ENCODE measurements at places on chromosomes 16 and 17.

DNA sequence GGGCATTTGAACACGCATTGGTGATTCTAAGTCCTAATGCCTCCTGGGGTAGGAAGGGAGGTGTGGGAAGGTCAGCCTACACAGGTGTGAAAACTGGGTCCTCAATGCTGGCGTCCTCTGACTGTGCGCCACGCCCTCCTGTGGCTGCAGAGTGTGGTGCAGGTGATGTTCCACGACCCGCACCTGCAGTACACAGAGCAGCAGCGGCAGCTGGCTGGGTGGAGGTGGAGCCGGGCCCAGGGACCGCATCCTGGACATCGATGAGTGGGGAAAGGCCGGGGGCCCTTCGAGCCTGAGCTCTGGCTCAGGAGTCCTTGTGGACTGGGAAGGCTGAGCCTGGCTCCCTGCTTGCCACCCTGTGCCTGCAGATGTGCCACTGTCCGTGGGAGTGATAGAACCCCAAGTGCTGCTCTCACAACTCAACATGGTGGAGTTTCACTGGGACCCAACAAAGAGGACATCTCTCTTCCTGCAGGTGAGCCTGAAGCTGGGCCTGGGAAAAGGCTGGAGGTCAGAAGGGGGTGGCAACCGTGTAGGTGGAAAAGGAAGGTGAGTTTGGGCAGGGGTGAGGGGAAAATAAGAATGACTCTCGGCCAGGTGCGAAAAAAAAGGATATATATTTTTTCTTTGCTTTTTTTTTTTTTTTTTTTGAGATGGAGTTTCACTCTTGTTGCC is 14.0 kb upstream of the STAC2 start:
- no peak for DNase-seq

GRCh38 chr16:46972429-46973206 is 856 bp downstream of the DNAJA2 start:
- DNase-seq: peak; percentile 66

DNA sequence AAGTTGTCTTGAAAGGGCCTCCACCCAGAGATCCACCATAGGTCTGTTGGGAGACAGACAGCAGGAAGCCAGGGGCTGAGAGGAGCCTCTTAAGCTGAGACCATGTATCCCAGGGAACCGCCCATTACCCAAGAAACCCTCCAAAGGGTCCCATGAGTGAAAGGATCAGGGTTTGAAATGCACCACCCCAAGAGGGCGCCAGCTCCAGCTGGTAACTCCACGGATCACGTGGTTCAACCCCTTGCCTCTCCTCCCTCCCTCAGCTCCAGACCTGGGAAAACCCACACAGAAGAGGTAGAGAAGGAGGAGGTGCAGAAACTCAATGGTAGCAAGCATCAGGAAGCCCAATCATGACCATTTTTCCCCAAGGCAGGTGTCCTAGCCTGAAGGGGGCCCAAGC is 148.7 kb downstream of the AIPL1 start:
- no peak for DNase-seq

DNA sequence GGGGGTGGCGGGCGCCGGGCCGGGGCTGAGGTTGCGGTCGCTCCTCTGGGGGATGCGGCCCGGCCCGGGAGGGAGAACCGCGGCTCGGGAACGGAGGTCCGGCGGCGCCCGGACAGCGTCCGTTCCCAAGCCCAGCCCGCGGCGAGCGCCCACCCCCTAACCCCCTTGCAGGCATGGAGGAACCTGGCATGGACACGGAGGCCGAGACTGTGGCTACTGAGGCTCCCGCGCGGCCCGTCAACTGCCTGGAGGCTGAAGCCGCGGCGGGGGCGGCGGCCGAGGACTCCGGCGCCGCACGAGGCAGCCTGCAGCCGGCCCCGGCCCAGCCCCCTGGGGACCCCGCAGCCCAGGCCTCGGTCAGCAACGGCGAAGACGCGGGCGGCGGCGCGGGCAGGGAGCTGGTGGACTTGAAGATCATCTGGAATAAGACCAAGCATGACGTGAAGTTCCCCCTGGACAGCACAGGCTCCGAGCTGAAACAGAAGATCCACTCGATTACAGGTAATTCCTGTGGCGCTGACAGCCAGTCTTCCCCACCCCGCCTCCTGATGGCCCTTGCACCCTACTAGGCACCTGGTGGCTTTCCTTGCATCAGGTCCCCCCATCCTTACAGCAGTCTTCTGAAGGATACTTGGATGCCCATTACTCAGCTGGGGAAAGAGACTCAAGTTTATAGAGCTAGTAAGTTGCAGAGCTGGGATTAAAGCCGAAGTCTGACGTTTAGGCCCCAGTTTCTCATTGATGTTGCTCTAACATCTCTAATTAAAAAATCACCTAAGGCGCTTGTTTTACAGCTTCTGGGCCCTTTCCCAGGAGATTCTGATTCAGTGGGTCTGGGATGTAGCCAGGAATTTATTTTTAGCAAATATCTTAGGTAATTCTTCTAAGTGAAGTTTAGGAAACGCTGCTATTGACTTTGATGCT is 514 bp downstream of the UBFD1 start:
- DNase-seq: no peak

DNA sequence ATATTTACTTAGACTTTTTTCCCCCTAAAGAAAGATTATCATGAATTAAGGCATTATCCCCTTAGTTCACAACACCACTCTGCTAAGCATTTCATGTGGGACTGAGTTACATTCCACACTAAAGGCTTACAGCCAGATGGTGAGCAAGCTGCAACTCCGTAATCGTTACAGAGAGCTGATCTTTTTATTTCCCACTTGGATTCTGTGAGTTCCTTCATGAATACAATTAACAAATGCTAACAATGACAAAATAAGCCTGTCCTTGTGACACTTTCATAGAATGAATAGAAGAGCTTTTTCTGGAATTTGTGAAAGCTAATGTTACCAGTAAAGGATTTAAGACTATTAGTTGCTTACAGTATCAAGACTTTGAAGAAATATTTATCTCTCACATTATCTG is 8.7 kb downstream of the OGFOD1 start:
- DNase-seq: no peak

DNA sequence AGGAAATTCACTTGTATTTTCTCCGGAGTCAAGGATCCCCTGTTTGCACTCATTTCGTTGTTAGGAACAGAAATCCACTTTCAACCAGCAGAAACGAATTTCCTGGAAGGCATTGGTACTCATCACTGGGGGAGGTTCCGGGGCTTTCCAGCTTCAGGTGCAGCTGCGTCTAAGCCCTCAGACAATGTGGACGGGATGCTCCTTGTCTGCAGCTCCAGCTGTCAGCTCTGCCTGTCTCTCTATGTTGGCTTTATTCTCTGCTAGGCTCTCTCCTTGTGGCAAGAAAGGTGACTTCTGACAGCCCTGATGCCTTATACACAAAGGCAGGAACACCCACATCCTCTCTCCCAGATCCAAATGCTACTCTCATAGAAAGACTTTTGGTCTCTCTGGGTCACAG is 183.9 kb upstream of the HSBP1 start:
- no peak for DNase-seq

DNA sequence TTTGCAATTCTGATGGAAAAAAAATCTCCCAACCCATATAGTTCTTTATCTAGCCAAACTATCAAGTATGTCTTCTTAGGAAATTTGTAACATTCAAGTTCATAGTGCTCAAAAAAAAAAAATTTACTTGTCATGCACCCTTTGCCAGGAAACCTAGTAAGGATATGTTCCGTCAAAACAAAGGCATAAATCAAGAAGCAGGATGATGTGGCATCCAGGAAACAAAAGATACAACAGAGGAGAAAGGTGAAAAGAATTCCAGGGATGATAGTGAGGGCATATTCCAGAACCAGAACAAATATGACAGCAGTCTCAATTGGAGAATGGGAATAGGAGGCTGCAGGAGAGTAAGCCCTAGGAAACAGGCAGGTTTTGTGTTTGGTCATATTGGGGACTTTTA is 104.6 kb downstream of the SPAG9 start:
- DNase-seq: no peak

DNA sequence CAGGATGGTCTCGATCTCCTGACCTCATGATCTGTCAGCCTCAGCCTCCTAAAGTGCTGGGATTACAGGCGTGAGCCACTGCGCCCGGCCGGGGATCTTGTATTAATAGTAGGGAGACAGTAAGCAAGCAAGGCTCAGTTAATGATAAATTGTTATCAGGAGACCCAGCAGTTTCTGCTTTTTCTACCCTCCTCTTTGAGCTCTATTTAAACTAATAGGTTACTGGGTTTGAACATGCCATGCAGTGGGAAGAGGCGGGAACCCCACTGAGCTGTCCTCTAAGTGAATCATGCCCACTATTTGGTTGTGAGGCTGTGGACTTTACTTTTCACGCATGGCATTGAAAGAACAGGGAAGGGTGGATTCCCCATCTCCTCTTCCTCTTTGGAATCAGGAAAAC is 223.9 kb downstream of the WWOX start:
- DNase-seq: no peak

DNA sequence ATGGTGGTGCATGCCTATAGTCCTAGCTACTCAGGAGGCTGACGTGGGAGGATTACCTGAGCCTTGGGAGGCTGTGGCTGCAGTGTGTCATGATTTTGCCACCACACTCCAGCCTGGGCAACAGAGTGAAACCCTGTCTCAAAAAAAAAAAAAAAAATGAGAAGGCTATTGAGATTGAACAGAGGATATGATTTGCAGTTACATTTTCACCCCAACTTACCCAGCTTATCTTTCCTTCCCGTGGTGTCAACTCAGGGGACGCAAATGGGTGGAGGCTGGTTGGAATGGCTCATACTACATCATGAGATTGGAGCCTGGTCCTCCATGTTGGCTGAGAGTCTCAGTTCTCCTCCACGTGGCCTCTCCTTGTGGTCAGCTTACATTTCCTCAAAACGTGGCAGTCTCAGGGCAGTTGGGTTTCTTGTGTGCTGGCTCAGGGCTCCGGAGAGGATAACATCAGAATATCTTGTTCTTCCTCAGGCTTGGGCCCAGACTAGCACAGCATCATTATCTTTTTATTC is 17.2 kb upstream of the NSMCE1 start:
- no peak for DNase-seq

GRCh38 chr16:55292491-55292890 is 31.5 kb upstream of the IRX6 start:
- DNase-seq: no peak

GRCh38 chr17:82103553-82104451 is 5.8 kb upstream of the FASN start:
- no peak for DNase-seq

DNA sequence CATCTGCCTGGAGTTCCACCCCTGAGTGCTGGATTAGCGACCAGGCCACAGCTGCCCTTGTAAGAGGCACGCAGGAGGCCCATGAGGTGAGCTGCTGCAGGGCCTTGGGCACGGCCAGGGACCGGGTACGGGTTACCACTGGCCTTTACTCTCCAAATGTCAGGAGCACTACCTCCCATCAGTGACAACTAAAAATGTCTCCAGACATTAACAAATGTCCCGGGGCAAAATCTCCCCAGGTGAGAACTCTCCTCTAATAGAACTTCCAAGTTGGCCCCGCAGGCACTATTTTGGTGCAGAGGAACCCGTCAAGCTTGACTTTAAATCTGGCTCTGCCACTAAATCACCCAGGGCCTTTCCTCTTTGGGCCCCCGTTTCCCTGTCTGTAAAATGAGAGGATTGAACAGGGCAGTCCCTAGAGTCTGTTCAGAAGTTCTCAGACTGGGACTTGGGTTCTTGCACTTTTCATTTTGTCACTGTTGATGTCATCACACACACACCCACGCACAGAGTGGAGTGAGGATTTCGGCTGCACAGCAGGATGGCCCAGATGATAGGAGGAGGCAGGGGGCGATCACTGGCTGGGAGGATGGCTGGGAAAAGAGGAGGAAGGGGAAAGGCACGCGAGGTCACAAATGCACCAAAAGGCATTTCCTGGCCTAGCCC is 24.5 kb upstream of the MAPT start:
- no peak for DNase-seq

GRCh38 chr17:76935331-76935730 is 67.1 kb downstream of the MGAT5B start:
- DNase-seq: no peak

DNA sequence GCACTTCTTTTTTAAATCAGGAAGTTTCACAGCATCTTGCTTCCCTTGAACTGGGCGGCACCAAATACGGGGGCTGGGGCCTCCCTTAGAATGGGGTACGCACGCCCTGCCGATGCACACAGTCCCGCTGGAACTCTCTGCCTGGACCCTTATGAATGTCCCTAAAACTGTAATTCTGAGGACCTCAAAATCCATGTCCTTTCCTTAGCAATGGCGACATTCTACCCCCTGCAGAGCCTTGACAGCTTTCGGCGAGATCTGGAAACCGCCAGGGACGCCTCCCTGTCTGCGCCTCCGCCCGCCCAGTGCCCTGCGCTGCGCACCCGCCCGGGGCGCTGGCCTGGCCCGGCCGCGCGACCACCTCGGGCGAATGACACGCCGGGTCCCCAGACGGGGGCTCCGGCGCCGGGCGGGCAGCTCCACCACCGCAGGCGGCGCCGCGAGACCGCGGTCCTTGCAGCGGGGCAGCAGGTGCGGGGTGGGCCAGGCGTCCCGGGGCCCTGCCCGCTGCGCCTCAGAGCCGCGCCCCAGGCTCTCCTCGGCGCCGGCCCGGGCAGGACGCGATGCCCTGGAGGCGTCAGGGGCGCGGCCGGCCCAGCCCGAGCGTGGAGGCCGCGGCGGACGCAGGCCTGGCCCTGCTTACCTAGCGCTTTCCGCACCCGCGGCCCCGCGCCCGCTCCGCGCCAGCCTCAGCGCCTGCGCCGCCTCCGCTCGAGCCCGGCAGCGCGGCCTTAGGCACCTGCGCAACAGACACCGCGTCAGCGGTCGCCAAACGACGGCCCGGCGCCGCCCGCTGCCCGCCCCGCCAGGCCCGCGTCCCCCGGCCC is 548 bp downstream of the HAGH start:
- DNase-seq: peak; percentile 79

All from natural killer cell treated with Interleukin-12 subunit alpha and Interleukin-12 subunit beta and Interleukin-15 and Interleukin-18, amount 100 ng/mL, for 72 hours (primary cell).